ENCODE measurements at places on chromosomes 7 and 10. TPM values are rescaled to one million over a fixed set of nuclear protein-coding genes. Genes with fewer than 3 reads are reported as not detected.

The A1CF gene
- 12.1 TPM for total RNA-seq

The SPDYE11 gene
- not detected for total RNA-seq

The RAB19 gene
- total RNA-seq, result 3.3 TPM

The GJD4 gene
- 0.17 TPM for total RNA-seq

The LRRC17 gene
- total RNA-seq, result 1.5 TPM

The NKX1-2 gene
- total RNA-seq, result 0.48 TPM

DNA sequence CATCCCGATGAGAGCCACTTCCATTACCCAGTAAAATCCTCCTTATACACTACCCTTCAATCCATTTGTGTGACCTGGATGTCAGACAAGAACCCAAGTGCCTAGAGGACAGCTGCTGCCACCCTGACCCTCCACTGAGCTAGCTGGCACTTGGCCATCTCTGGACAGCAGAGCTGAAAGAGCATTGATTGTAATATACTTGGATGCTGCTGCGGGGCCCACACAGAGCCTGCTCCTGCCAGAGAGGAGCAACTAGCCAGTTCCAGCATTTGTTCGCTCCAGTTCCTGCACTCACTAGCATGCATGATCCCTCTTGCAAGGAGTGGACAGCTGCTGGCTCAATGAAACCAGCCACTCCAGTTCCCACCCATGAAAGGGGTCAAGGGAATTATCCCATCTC, 8.4 kb upstream of the TMEM254 start:
- DNase-seq, result no peak

GRCh38 chr7:120307991-120308545, 35.1 kb downstream of the KCND2 start:
- DNase-seq, result no peak

- DNase-seq, result no peak
These were observed 298.6 kb upstream of the AKR1E2 start for GRCh38 chr10:4527281-4527970.

DNA sequence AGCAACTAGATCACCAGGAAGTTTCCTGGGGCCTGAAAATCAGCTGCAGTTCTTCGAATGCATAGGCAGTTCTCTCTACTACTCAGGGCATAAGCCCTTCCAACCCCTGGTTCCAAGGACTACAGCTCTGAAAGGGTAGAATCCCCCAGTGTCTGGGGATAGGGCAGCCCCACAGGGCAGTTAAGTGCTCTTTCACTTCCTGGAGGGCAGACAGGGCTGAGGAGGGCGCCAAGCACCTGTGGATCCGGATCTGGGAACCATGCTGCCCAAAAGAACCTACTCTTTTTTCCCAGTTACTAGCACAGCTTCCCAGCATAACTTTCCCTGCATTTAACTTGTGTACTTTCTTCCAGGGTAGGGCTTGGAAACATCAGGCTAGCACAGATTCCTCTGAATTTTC, 41.1 kb downstream of the CXCL12 start:
- DNase-seq, result no peak

GRCh38 chr7:147586526-147586925, 1004.0 kb upstream of the C7orf33 start:
- no peak for DNase-seq

DNA sequence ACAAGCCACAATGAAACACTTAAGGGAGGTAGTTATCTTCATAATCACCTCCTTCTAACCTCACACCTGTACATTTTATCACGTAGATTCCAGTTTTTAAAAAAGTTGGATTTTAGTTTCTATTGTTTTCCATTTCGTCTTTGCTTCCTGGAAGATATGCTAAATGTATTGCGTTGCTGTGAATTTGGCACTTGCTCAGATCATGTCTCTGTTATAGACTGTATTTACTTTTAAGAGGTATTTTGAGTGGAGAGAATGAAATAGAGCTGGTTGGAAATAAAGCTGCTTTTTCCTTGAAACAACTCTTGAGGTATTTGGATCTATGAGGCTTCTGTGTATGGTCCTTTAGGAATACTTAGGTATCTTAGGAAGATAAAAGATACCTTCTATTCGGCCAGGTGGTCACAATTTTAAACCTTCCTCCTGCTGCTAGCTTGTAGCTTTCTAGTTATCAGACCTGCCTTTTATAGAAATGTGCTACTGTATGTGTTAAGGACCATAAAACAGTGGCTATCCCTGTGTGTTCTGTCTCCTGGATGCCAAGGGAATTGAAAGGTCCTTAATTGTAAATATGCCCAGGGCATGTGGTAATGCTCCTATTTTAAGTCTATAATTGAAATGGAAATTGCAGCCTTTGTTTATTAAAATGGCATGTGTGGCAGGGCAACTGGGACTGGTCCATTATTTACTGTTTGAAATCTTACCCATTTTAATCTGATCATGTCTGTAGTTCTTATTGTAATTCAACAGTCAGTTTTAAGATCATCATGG, 147.7 kb downstream of the SND1 start:
- DNase-seq, result no peak

GRCh38 chr7:1691601-1692514, 21.8 kb downstream of the ELFN1 start:
- DNase-seq, result peak; percentile 60

- DNase-seq, result no peak
These were observed 31.3 kb downstream of the CACUL1 start for GRCh38 chr10:118723466-118723865.

GRCh38 chr7:157727964-157728615, 391.3 kb downstream of the DNAJB6 start:
- no peak for DNase-seq

- no peak for DNase-seq
These were observed 9.7 kb downstream of the MINDY4 start for GRCh38 chr7:30780941-30781340.

DNA sequence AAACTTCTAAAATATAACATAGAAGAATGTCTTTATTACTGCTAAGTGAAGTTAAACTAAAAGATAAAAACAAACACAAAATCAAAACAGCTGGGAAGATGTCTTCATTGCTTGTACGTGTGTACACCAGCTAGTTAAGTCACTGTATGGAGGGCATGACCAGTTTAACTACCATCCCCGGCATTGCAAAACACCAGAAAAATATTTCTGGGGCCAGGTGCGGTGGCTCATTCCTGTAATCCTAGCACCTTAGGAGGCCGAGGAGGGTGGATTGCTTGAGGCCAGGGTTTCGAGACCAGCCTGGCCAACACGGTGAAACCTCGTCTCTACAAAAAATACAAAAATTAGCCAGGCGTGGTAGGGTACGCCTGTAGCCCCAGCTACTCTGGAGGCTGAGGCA, 19.2 kb upstream of the C7orf33 start:
- DNase-seq, result no peak

DNA sequence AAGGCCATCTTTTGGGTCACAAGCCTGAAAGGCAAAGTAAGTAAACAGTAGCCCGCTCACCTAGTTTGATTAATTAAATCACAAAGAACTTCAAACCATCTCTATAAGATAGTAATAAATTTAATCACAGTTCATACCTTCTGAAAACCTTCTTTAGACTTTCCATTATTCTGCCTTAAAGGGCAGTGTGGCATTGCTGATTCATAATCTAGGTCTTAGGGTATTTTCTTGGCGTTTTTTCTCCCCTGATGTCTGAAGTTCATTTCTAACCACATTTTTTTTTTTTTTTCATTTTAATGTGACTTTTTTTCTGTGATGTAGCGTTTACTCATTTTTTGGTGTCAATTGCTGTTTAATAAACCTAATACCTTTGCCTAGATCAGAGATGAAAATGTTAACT, 27.5 kb downstream of the LOXL4 start:
- no peak for DNase-seq

DNA sequence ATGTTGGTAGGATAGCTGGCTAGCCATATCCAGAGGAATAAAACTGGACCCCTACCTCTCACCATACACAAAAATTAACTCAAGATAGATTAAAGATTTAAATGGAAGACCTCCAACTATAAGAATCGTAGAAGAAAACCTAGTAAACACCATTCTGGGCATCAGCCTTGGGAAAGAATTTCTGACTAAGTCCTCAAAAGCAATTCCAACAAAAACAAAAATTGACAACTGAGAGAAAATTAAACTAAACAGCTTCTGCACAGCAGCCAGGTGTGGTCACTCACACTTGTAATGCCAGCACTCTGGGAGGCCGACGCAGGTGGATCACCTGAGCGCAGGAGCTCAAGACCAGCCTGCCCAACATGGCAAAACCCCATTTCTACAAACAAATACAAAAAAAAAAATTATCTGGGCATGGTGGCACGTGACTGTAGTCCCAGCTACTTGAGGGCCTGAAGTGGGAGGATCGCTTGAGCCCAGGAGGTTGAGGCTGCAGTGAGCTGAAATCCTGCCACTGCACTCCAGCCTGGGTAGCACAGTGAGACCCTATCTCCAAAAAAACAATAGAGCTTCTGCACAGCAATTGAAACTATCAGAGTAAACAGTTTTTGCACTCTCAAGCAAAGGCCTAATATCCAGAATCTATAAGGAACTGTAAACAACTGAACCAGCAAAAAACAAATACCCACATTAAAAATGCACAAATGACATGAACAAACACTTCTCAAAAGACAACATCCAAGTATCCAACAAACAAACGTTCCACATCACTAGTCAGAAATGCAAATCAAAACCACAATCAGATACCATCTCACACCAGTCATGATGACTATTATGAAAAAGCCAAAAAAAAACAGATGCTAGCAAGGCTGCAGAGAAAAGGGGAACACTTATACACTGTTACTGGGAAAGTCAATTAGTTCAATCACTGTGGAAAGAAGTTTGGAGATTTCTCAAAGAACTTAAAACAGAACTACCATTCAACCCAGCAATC, 4.8 kb downstream of the CRPPA start:
- DNase-seq, result no peak

- no peak for DNase-seq
These were observed 21.7 kb downstream of the ADD3 start for GRCh38 chr10:110029450-110029849.

DNA sequence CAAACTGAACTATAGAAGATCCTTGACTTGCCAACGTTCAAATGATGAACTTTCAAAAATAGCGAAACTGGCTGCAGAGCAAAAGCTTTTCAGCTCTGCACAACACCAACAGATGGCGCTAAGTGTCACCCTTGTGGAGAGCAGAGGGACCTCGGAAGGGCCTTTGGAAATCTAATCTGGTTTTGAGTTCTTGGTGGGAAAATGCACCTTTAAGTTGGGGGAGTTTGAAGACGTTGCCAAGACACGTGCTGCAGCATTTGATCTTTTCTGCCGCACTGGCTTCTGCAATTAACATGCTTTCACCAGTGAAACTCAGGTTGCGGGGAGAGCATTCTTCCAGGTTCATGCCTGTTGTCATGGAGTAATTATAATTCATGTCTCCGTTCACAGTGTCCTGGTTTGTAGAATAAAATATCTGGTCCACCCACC, 26.3 kb upstream of the WDR11 start:
- no peak for DNase-seq

DNA sequence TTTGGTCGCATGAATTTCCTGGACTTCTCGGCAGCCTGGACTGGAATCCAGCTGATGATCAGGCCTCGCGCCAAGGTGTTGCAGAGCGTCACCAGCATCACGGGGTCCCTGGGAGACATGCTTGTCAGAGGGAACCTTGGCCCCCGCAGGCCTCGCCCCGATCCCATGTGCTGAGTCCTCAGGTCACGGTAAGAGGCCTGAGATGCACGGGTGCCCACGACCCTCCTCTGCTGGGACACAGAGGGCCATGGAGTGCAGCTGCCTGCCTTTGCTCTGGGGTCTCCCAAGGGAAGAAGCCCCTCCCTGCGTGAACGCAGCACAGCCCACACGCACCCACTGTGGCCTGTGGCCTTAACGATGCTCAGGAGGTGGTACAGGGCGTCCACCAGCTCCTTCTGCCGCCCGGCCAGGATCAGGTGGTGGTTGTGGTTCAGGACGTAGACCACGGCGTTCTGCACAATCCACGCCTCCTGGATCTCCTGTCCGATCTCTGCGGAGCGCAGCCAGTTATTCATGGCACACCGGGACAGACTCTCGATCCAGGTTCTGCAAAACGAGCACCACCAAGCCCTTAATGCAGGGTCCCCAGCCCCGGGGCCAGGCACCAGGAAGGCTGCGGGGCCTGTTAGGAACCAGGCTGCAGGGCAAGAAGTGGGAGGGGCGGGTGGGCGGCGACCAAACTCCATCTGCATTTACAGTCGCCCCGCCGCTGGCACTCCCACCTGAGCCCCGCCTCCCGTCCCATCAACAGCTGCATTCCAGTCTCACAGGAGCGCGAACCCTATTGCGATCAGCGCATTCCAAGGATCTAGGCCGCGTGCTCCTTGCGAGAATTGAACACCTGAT, 29.4 kb downstream of the CFAP46 start:
- DNase-seq, result no peak

- no peak for DNase-seq
These were observed 35.0 kb downstream of the YKT6 start for GRCh38 chr7:44235582-44236332.

DNA sequence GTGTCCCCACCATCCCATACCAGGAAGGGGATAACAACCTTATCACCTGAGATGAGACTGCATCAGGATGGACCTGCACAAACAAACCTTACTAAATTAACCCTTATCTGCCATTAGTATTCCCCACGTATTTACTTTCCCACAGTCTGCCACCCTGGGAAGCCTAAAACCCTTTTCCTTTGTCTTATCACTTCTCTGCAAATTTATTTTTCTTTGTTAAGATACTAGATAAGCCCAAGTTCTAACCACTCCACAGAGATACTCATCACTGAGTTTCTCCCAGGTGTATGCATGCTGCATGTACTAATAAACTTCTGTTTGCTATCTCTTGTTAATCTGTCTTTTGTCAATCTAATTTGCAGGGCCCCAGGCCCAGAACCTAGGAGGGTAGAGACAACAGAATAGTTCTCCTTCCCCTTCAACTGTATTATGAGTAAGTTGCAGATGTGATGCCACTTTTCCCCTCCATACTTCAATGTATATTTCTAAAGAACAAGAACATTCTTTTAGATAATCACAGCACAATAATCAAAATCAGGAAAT, 66.0 kb downstream of the ELMO1 start:
- DNase-seq, result no peak

DNA sequence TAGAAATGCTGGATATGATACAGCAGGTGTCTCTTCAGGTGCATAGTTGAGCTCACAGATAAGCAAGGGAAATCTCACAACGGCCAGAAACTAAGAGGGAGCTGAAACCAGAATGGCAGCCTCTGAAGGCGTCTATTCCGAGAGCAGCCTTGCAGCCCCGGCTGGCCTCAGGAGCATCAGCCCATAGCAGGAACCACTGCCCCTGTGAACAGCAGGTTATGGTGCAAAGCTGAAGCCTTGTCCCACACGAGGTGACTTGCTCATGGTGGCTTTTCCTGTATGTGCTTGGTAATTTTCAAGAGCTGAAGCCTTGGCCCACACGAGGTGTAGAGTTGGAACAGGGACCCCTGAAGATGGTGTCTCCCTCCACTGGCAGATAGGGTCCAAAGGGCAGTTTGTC, 33.2 kb downstream of the BNIP3 start:
- DNase-seq, result no peak

DNA sequence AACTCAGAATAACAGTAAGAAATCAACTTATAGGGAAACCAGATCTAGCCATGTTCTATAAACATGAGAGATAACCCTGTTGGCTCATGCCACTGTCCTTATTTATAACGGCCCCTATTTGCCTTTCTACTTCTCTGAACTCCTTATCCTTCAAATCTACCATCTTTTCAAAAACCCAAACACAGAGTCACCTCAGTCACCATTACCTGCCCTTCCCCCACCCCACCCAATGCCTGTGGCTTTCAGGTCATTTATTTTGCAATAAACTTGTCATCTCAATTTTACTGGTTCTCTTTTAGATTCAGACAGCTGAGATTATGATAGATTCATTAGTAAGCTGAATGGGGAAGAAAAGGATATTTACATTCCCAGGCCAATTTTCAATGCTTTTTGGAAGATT, 53.6 kb downstream of the KMT2C start:
- DNase-seq, result no peak

GRCh38 chr7:56078196-56078595, 14.1 kb downstream of the SUMF2 start:
- no peak for DNase-seq

GRCh38 chr10:31099094-31099493, 67.4 kb upstream of the ZNF438 start:
- DNase-seq, result no peak

Data from type B pancreatic cell (in vitro differentiated cells).